Psoas muscle (tissue), 8 donors: ENCODE measurements at places on chromosomes 12 and 14. TPM values are rescaled to one million over a fixed set of nuclear protein-coding genes. Genes with fewer than 3 reads are reported as not detected.

GRCh38 chr12:131058700-131059099, 105.0 kb downstream of the ADGRD1 start:
- H3K27ac ChIP-seq: no peak overlapping the region
- DNase-seq: no peak
- no peaks in the 10 kb centered on the region for H3K27me3 ChIP-seq
- H3K36me3 ChIP-seq: no peaks in the 10 kb centered on the region
- H3K4me3 ChIP-seq: no peak overlapping the region

GRCh38 chr12:132600048-132601032, 10.0 kb downstream of the LRCOL1 start:
- peak; percentile 82 for DNase-seq
- H3K27me3 ChIP-seq: peaks cover 72% of the 10 kb centered on the region
- no peaks in the 10 kb centered on the region for H3K4me1 ChIP-seq
- H3K36me3 ChIP-seq: no peaks in the 10 kb centered on the region
- H3K4me3 ChIP-seq: peak overlapping the region; percentile 59
- H3K27ac ChIP-seq: no peak overlapping the region

DNA sequence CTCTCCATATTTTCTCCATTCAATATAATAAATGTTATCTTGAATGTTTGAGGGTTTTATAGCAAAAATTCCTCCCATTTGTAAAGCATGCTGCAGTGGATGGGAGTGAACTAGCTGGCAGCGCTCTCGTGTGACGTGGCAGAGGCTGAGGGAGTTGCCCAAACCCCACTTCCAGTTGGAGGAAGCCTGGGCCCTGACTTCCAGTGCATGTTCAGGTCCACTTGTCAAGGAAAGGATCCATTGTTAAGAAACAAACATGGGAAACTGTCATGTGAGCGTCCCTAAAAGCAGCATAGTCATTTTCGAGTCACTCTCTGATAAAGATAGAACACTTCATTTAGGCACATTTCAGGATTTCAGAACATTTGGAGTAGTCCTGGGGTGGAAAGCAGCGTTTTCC, 116.6 kb downstream of the SLC25A47 start:
- DNase-seq: peak; percentile 41
- H3K27ac ChIP-seq: no peak overlapping the region
- no peaks in the 10 kb centered on the region for H3K36me3 ChIP-seq
- H3K4me3 ChIP-seq: no peak overlapping the region
- peaks cover 16% of the 10 kb centered on the region for H3K4me1 ChIP-seq

Gene TUNAR
- total RNA-seq: not detected

DNA sequence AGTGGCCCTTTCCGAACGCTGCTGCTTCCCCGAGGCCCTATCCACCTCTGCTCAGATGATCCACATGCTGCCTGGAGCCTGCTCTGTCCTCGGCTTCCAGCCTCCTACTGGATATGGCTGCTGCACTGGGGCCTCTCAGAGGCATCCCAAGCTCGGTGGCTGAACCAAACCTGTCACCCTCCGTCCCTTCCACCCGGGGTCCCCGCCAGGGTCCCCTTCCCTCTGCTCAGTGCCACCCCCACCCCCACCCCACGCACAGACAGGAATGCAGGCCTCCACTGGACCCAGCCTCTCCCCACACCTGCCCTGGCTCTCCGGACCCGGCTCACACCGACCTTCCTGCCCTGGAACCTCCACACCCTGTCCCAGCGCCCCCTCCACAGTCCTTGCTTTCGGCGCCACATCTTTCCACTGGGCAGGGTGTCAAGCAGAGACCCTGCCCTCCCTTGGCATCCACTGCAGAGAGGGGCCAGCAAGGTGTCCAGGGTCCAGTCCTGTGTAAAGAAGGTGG, 6.1 kb downstream of the CEP170B start:
- DNase-seq: no peak
- H3K4me3 ChIP-seq: no peak overlapping the region
- H3K4me1 ChIP-seq: peaks cover 14% of the 10 kb centered on the region
- no peak overlapping the region for H3K27ac ChIP-seq

DNA sequence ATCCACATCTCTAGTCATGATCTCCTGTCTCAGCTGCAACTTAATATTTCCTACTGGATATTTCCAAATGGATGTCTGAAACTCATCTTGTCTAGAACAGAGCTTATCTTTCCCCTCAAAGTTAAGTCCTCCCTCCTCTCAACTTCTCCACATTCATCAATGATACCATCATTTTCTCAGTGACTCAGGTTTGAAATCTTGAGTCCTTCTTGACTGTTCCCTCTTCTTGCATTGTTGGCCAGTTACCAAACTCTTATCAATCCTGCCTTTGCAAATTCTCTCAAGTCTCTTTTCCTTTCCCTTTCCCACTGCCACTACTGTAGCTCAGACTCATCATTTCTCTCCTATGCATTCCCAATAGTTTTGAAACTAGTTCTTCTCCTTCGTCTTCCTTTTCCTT, 14.3 kb upstream of the CHURC1 start:
- H3K36me3 ChIP-seq: no peaks in the 10 kb centered on the region
- H3K27ac ChIP-seq: no peak overlapping the region
- no peak overlapping the region for H3K4me3 ChIP-seq
- H3K4me1 ChIP-seq: no peaks in the 10 kb centered on the region
- DNase-seq: no peak

DNA sequence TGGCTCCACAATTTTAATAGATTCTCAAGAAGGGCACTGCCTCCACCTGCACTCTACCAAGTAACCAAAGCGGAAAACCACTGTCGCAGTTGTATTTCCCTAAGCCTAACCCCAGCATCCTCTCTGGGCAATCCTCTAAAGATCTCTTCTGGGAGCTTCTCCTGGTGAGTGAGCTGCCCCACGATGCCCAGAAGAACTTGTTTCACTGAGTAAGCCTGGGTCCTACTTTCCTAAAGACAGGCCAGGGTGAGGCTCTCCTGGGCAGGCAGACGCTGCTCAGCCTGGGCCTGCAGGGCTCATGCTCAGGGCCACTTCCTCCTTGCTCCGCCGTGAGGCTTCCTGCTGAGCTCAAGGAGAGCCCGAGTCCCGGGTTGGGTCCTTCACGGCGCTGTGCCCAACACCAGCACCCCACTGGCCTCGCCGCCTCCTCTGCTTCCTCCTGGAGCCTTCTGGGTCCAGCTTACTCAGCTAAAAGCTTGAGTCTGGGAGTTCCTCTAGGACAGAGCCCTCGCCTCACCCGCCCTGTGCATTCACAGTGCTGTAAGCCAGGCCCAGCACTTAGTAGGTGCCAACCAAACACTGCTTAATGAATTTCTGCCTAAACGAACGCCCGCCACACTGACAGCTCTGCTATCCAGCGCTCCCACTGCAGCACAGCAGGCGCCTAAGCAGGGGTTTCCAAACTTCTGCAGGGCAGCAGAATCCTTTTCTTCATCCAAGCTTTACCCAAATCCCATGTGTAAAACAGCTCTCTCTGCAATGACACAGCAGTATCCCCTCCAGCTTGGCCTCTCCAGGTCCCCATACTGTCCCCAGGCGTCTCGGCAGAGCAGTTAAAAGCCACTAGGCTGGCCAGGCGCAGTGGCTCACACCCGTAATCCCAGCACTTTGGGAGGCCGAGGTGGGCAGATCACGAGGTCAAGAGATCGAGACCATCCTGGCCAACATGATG, 5.7 kb downstream of the RAB35 start:
- H3K36me3 ChIP-seq: peaks cover 28% of the 10 kb centered on the region
- peak; percentile 81 for DNase-seq
- H3K27ac ChIP-seq: no peak overlapping the region
- no peaks in the 10 kb centered on the region for H3K27me3 ChIP-seq
- H3K4me3 ChIP-seq: no peak overlapping the region

- peaks cover 10% of the 10 kb centered on the region for H3K27me3 ChIP-seq
- H3K27ac ChIP-seq: no peak overlapping the region
- H3K4me1 ChIP-seq: no peaks in the 10 kb centered on the region
- H3K4me3 ChIP-seq: no peak overlapping the region
Measured at GRCh38 chr12:114670291-114670980, 13.5 kb downstream of the TBX3 start.

Gene IL22
- total RNA-seq: not detected

DNA sequence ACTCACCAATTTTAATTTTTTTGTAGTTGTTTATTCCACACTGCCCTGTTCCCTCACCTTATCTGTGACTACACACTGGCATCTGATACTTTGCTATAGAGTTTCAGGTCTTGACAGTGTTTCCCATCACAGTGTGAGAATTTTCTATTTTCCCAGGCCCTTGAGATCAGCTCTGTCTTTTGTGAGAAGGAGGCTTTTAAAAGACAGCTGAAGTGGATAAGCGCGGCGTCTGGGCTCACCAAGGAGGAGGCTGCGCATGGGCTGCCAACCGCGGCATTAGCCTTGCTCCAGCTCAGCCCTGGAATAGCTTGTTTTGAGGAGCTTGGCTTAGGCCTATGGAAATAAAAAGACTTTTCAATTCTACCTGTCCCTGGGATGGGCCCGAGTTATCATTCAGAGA, 181.3 kb downstream of the RMST start:
- H3K27ac ChIP-seq: no peak overlapping the region
- no peaks in the 10 kb centered on the region for H3K36me3 ChIP-seq
- DNase-seq: no peak
- H3K27me3 ChIP-seq: no peaks in the 10 kb centered on the region

- no peaks in the 10 kb centered on the region for H3K27me3 ChIP-seq
- no peaks in the 10 kb centered on the region for H3K36me3 ChIP-seq
- no peak for DNase-seq
- no peak overlapping the region for H3K27ac ChIP-seq
Measured at GRCh38 chr12:58812214-58812613, 108.1 kb downstream of the LRIG3 start.

Gene CLEC2A
- not detected for total RNA-seq

DNA sequence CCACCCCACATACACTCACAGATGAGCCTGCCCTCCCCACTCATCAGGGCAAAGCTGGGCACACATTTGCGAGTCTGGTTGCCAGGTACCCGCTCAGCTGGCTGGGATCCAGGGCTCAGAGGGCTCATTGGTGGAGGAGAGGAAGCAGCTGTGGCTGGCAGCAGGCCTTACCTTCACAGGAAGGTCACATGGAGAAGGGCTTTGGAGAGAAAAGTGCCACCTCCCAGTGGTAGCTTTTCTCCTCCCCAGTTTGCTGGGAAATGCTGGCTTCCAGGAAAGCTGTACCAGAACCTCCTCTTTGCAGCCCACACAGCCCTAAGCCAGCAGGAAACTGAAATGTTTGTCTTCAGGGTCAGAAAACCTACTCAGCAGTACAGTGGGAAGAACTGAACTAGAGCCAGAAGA, 55.6 kb downstream of the LGMN start:
- no peak overlapping the region for H3K27ac ChIP-seq
- DNase-seq: peak; percentile 46
- H3K36me3 ChIP-seq: no peaks in the 10 kb centered on the region
- H3K27me3 ChIP-seq: no peaks in the 10 kb centered on the region
- no peaks in the 10 kb centered on the region for H3K4me1 ChIP-seq
- H3K4me3 ChIP-seq: no peak overlapping the region

- DNase-seq: no peak
- H3K27me3 ChIP-seq: peaks cover 9% of the 10 kb centered on the region
- no peaks in the 10 kb centered on the region for H3K36me3 ChIP-seq
- no peak overlapping the region for H3K4me3 ChIP-seq
- H3K27ac ChIP-seq: no peak overlapping the region
Measured at GRCh38 chr14:104502060-104502459, 77.5 kb upstream of the C14orf180 start.

Gene CFAP54
- total RNA-seq: 0.14 TPM

Gene PITPNM2
- total RNA-seq: 7.4 TPM

GRCh38 chr14:52089218-52089617, 20.4 kb upstream of the NID2 start:
- no peaks in the 10 kb centered on the region for H3K4me1 ChIP-seq
- no peaks in the 10 kb centered on the region for H3K27me3 ChIP-seq
- no peaks in the 10 kb centered on the region for H3K36me3 ChIP-seq

DNA sequence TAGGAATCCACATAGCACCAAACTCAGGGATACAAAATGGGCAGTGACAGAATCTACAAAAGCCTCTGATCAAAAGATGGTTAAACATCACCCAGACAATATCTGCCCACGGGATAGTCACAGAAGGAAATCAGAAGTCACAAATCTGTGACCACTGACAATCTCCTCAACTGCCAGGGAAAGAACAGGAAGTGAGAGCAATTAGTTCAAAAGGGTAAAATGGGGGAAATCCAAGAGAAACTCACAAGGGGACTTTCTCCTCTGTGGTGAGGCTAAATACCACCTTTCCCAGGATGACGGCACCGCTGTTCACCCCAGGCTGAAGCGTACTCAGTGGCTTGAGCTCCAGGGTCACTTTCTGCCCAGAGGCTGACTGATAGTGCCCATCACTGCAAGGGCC, 10.7 kb downstream of the TTC5 start:
- H3K4me3 ChIP-seq: no peak overlapping the region
- H3K27me3 ChIP-seq: no peaks in the 10 kb centered on the region
- no peak for DNase-seq
- peaks cover 6% of the 10 kb centered on the region for H3K36me3 ChIP-seq
- no peak overlapping the region for H3K27ac ChIP-seq
- no peaks in the 10 kb centered on the region for H3K4me1 ChIP-seq

Gene PPM1H
- 1.8 TPM for total RNA-seq

DNA sequence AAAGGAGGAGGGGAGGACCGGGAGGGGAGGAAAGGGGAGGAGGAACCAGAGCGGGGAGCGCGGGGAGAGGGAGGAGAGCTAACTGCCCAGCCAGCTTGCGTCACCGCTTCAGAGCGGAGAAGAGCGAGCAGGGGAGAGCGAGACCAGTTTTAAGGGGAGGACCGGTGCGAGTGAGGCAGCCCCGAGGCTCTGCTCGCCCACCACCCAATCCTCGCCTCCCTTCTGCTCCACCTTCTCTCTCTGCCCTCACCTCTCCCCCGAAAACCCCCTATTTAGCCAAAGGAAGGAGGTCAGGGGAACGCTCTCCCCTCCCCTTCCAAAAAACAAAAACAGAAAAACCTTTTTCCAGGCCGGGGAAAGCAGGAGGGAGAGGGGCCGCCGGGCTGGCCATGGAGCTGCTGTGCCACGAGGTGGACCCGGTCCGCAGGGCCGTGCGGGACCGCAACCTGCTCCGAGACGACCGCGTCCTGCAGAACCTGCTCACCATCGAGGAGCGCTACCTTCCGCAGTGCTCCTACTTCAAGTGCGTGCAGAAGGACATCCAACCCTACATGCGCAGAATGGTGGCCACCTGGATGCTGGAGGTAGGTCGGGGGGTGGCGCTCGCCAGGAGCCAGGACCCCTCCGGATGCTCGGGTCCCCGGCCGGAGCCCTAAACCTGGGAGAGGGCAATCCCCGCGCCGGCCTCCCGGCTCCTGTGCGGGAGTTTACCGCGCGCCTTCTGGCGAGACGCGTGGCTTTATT, at the start of gene CCND2:
TSS of gene CCND2 (plus strand) at position 111 of the 744 bp plus-strand sequence. CDS start at position 390, 279 bp downstream.
- H3K36me3 ChIP-seq: no peaks in the 10 kb centered on the region
- peaks cover 55% of the 10 kb centered on the region for H3K4me1 ChIP-seq
- H3K27me3 ChIP-seq: no peaks in the 10 kb centered on the region
- H3K27ac ChIP-seq: peak within 1 kb of the TSS; percentile 53
- peak within 1 kb of the TSS; percentile 69 for H3K4me3 ChIP-seq
- DNase-seq: peak; percentile 87

GRCh38 chr12:125773033-125773640, 707.9 kb downstream of the AACS start:
- no peak overlapping the region for H3K4me3 ChIP-seq
- H3K27ac ChIP-seq: no peak overlapping the region
- peaks cover 1% of the 10 kb centered on the region for H3K27me3 ChIP-seq
- no peaks in the 10 kb centered on the region for H3K4me1 ChIP-seq
- no peaks in the 10 kb centered on the region for H3K36me3 ChIP-seq

Gene CMKLR1
- total RNA-seq: 7.0 TPM

GRCh38 chr14:75125617-75126016, 1.2 kb downstream of the NEK9 start:
- no peaks in the 10 kb centered on the region for H3K36me3 ChIP-seq
- H3K4me1 ChIP-seq: peaks cover 41% of the 10 kb centered on the region
- peak overlapping the region; percentile 83 for H3K4me3 ChIP-seq
- no peaks in the 10 kb centered on the region for H3K27me3 ChIP-seq
- DNase-seq: no peak

- no peaks in the 10 kb centered on the region for H3K27me3 ChIP-seq
- peaks cover 16% of the 10 kb centered on the region for H3K4me1 ChIP-seq
- no peaks in the 10 kb centered on the region for H3K36me3 ChIP-seq
Measured at GRCh38 chr12:124625867-124626675, 58.7 kb upstream of the NCOR2 start.
